Stimulated activated CD4-positive, alpha-beta T cell treated with anti-CD3 and anti-CD28 coated beads, Interleukin-15, amount 100 ng/mL, for 24 hours (primary cell): ENCODE measurements at places on chromosomes 13 and 19.

DNA sequence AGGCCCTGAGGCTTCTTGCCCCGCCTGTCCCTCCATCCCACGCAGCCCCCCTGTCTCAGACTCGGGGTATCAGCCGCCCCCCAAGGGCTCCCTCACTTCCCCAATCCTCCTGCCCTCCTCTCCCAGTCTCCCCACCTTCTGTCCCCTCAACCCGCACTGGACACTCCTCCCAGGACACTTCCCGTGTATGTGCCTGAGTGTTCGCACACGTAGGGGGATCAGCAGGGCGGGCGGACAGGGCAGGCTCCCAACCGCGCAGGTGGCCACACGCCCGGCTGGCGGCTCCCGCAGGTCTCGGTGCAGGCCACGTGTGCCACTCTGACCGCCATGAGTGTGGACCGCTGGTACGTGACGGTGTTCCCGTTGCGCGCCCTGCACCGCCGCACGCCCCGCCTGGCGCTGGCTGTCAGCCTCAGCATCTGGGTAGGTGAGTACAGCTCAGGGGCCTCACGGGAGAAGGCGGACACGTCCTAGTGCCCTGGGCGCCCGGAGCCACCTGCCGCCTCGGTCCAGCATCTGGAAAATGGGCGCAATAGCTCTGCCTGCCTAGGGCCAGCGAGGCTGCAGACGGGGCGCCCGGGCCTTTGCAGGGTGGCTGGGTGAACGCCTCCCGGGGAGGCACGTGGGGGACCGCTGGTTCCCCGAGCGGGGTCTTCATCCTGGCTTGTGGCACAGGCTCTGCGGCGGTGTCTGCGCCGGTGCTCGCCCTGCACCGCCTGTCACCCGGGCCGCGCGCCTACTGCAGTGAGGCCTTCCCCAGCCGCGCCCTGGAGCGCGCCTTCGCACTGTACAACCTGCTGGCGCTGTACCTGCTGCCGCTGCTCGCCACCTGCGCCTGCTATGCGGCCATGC, 2.3 kb downstream of the KISS1R start:
- peak; percentile 63 for DNase-seq

DNA sequence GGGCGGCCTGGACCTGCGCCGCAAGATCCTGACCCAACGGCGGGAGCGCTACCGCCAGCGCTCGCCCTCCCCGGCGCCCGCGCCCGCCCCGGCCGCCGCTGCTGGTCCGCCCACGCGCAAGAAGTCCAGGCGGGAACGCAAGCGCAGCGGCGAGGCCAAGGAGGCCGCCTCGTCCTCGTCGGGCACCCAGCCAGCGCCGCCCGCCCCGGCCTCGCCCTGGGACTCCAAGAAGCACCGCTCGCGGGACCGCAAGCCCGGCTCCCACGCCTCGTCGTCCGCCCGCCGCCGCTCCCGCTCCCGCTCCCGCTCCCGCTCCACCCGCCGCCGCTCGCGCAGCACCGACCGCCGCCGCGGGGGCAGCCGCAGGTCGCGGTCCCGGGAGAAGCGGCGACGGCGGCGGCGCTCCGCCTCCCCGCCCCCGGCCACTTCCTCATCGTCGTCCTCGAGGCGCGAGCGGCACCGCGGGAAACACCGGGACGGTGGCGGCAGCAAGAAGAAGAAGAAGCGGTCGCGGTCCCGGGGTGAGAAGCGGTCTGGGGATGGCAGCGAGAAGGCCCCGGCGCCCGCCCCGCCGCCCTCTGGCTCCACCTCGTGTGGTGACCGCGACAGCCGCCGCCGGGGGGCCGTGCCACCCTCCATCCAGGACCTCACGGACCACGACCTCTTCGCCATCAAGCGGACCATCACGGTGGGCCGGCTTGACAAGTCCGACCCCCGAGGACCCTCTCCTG, 10.0 kb downstream of the SCAF1 start:
- no peak for DNase-seq

DNA sequence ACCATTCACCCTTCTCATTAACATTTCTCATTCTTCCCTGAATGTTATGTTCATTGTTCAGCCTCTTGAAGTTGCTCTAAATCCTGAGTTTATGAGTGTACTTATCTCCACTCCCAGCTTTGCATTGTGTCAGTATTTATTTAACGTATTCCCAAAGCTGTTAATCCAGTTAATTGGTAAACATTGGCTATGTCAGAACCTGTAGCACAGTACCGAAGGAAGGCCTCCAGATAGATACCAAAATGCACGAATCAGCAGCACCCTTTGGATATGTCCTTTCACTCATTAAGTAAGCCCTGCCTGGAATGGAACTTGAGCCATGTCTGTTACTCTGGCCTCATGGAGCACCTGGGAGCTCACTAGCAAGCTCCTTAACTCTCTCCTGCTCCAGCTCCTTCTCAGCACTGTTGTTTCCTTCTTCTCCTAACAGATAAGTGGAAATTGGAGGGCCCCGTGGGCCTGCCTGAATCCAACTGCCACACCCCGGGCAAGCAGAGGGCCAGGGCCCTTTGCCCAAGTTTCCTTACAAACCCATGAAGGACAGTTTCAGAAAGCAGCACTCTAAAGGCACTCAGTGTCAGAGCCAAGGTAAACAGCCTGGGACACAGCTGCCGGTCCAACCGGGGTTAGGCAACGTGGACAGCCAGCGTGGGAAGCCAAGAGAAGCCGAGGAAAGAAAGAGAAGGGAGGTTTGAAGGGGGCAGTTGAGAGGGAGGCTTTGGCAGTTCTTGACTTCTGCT, 155.0 kb upstream of the SERP2 start:
- DNase-seq, result no peak

GRCh38 chr13:88068316-88068715, 397.1 kb downstream of the SLITRK5 start:
- no peak for DNase-seq
